HS-27A (cell line): ENCODE measurements at places on chromosomes 1 and 21.

DNA sequence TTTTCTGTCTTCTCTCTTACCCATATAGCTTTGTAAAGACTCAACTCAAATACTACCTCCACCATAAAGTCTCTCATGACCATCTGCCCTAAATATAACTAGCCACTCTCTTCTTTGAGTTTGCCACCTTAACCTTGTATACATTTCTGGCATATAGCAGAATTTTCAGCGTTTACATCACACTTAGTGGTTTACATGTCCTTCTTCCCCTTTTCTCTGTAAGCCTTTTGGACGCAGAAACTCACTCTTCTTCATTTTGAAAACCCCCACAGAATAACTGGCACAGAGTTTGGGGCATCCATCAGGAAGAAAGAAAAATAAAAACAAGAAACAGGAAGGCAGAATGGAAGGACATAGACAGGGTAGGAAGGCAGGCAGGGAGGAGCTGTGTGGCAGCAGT is 131.8 kb upstream of the DUSP10 start:
- DNase-seq: no peak

DNA sequence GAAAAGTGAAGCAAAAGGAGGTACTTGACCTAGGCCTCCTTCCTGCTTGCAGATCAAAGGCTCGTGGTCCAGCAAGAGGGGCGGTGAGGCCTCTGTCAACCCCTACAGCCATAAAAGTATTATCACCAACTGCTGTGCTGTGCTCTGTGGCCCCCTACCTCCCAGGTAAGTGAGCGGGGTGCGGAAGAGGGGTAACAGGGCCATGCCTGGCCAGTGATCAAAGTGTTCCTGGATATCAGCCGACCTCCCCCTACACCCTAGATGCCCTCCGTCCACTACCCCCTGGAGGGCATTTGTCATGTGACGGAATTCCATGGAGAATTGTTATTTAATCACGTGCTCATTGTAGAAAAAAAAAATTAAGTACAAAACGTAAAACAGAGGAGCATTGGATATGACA is 10.2 kb upstream of the SFN start:
- no peak for DNase-seq

DNA sequence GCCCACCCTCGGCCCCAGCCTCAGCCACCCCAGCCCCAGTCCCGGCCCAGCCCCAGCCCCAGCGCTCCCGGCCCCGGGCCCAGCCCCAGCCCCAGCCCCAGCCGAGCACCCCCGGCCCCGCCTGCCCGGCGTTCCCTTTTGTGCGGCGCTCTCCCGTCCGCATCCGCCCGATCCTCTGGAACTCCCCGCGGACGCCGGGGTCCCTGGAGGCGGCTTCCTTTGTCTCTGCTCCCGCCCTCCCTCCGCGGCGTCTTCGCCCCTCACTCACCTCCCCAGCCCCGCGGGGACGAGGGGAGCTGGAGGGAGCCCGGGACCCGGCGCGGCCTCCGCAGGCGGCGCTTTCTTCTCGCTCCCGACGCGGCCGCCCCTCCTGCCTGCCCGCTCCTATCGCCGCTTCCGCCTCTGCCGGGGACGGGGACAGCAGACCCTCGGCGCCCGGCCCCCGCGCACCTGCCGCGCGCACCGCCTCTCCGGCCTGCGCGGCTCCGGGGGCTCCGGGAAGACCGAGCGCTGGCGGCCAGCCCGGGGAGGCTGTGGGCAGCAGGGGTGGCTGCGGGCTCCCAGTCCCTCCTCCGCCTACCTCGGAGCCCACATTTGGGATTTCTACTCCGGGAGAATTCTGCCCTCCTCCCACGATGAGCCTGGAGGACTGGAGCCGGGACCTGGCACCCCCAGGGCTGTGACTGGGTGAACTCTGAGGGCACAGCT is 14.0 kb downstream of the AGRN start:
- DNase-seq: no peak

DNA sequence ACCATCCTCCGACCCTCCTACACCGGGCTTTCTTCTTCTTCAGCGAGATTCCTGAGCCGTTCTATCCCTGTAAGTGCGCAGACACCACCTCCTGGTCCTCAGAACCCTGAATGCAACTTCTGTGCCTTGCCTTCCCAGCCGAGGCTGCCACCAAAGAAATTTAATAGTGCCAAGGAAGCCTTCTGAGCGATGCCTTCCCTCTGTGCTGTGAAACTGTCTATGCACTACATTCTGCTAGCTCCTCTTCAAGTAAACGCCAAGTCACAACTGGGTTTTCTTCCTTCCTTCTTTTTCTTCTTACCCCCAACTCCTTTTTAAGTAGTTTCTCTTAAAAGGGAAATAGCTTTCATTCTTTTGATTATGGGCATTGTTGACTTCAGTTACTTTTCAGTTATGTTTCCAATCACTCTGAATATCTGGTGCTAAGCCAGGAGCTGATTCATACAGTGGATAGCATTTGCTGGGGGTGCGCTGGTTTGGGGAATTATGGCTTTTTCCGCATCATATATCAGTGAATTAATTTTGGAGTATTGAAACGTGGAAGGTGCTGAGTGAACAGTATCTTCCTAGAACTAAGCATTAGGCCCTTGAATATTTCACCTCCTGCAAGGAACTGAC is 38.6 kb upstream of the GPR88 start:
- DNase-seq: no peak

GRCh38 chr1:229431284-229432115 is 2.4 kb downstream of the ACTA1 start:
- no peak for DNase-seq

DNA sequence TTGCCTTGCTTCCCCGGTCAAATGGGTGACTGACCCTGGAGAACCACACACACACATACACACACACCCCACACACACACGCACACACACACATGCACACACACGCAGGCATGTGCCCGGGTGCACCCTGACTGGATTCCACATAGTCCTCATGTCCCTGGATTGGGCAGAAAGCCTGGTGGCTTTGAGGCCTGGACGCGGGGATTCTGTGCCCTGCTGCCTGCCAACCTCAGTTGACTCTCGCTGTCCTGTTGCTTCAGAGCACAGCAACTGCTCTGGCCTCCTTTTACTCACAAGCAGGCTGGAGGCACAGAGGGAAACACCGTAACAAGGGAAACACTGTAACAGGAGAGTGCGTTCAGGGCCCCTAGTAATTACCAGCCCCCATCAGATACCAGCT is 6.4 kb downstream of the RORC start:
- DNase-seq: no peak

DNA sequence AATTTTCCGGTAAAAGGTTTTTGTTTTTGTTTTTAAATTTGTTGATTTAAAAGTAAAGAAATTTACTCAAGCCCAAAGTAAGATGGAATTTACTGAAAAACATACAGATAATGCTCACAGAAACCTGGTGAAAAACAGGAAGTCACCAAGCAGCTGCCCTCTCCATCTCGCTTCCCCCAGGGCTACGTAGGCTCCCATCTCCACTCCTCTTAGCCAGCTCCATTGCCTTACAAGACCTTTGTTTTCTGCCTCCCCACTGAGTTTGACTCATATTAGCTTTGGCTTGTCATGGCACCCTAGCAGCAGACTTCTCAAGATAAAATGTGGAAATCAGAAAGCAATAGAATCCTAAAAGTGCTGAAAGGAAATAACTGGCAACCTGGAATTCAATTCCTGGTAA is 57.9 kb downstream of the PHTF1 start:
- no peak for DNase-seq

GRCh38 chr1:235098547-235098946 is 30.1 kb downstream of the TOMM20 start:
- DNase-seq: no peak

GRCh38 chr1:155206891-155207805 is 549 bp downstream of the THBS3 start:
- no peak for DNase-seq

GRCh38 chr1:179121159-179121938 is 39.5 kb downstream of the TOR3A start:
- DNase-seq: no peak

DNA sequence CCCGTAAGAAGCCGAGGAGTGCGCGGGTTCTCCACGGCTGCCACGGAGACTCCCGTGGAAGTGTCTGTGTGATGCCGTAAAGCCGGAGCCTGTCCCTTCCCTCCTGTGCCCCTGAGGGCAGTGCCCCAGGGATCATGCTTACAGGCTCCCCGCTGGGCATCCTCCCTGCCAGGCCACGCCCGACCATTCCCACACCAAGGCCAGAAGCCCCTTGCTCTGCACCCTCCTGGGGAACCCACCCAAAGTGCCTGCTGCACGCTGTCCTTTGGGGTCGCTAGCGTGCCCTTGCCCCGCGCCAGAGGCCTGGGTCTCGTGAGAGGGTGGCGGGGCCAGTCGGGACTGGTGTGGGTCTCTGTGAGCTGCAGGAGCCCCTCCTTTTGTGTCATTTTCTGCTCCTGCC is 228.5 kb upstream of the C1orf174 start:
- no peak for DNase-seq

- no peak for DNase-seq
Observed at GRCh38 chr1:31368611-31369107, 4.2 kb downstream of the FABP3 start.

DNA sequence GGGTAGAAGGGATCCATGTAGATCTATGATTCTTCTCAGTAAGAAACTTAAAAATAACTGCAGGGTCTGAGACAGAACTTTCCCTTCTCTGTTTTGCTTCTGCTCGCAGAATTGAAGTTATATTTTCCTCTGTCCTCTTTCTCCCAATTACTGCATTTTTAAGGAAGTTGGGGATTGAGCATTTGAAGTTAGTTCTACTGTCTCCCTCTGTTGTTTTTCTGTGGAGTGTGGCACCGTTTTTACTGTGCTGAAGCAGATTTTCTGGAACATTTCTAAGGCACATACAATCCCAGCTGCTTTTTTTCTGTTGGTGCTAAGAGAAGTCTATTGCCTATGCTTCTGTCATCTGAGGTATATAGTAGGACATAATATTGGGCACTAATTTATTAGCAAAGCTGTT is 43.3 kb downstream of the RASAL2 start:
- DNase-seq: no peak

DNA sequence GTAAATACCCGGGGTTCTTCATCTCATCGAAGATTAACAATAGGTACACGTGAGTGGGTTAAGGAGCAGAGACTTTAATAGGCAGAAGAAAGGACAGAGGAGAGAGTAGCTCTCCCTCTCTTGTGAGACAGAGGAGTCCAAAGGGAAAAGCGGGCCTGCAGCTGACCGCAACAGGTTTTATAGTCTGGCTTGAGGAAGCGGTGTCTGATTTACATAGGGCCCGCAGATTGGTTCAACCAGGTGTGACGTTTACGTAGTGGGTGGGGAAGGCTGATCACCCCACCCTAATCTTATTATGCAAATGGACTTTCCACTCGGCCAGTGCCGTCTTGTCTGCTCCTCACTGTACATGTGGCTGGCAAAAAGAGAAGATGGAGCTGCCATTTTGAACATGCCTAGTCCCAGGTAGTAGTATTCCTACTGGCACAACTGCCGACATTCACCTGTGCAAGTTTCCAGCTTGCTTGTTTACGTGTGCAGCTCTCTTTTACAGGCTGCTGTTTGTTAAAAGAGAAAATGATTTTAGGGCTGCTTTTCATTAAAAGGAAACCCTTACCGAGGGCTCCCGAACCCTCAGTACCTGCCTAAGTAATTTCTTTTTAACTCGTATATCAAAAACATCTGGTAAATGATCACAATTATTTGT is 10.6 kb downstream of the CDC14A start:
- no peak for DNase-seq
